ENCODE measurements at places on chromosomes 7 and 10.
A peak's percentile ranks its signal among the peaks of the same experiment; 100 is the strongest.

DNA sequence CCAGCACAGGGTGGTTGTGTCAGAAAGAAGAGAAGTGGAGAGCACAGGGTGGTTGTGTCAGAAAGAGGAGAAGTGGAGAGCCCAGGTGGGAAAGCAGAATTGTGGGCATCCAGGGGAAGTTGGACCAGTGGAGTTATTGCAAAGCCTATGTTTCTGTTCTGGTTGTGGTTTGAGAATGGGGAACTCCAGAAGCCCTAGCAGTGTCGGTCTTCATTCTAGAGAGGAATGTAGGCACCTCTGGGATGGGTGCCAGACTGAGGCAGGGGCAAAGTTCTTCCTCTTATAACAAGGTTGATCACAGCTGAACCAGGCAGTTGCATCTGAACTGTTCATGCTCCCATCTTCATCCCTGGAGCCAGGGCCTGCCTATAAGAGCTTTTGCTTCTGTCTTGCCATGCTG, 954 bp downstream of the FSCN3 start:
- peaks cover 6% of the 10 kb centered on the region for H3K4me1 ChIP-seq
- no peak for DNase-seq
- peaks cover 21% of the 10 kb centered on the region for H3K36me3 ChIP-seq
- no peak overlapping the region for H3K27ac ChIP-seq

DNA sequence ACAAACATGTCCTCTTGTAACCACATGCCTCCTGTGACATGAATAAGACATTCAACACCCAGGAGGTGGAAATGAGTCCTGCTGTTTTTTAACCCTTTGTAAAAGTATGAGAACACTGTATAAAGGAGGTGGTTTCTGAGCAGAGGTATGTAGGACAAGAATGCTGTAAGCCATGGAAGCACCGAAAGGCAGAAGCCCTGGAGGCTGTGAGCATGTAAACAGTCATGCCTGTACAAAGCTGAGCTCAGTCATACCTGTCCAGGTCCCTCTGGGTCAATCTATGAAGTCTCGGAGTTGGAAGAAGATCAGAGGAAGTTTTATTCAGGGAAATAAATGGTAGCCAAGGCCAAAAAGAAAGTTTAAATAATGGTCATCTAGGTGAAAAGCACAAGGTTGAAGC, 34.7 kb upstream of the XPNPEP1 start:
- H3K4me3 ChIP-seq = no peak overlapping the region
- H3K27me3 ChIP-seq = peaks cover 26% of the 10 kb centered on the region
- H3K4me1 ChIP-seq = peaks cover 2% of the 10 kb centered on the region
- H3K36me3 ChIP-seq = no peaks in the 10 kb centered on the region

DNA sequence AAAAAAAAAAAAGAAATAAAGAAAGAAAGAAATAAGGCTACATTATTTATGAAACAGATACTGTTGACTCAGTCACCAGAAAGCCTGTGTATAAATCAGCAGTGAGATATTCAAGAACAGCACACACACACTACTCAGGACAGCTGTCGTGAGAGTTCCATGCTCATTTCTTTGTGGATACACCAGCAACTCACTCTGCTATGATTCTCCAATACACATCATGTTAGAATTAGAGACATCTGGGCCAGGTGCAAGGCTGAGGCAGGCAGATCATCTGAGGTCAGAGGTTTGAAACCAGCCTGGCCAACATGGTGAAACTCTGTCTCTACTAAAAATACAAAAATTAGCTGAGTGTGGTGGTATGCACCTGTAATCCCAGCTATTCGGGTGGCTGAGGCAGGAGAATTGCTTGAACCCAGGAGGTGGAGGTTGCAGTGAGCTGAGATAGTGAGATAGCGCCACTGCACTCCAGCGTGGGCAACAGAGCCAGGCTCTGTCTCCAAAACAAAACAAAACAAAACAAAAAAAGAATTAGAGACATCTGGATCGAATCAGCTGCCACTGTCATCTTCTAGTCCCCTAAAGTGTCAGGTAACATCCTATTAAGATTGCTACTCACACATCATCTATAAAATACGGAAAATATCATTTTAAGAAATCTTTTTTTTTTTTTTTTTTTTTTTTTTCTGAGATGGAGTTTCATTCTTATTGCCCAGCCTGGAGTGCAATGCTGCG, 11.2 kb upstream of the NUPR2 start:
- no peaks in the 10 kb centered on the region for H3K27me3 ChIP-seq
- no peak overlapping the region for H3K27ac ChIP-seq
- DNase-seq = no peak
- no peak overlapping the region for H3K4me3 ChIP-seq
- no peaks in the 10 kb centered on the region for H3K36me3 ChIP-seq
- no peaks in the 10 kb centered on the region for H3K4me1 ChIP-seq

- no peak overlapping the region for H3K27ac ChIP-seq
- H3K4me3 ChIP-seq = no peak overlapping the region
- H3K27me3 ChIP-seq = peaks cover 3% of the 10 kb centered on the region
- H3K36me3 ChIP-seq = no peaks in the 10 kb centered on the region
These were observed 132.2 kb upstream of the NPVF start for GRCh38 chr7:25360451-25360850.

DNA sequence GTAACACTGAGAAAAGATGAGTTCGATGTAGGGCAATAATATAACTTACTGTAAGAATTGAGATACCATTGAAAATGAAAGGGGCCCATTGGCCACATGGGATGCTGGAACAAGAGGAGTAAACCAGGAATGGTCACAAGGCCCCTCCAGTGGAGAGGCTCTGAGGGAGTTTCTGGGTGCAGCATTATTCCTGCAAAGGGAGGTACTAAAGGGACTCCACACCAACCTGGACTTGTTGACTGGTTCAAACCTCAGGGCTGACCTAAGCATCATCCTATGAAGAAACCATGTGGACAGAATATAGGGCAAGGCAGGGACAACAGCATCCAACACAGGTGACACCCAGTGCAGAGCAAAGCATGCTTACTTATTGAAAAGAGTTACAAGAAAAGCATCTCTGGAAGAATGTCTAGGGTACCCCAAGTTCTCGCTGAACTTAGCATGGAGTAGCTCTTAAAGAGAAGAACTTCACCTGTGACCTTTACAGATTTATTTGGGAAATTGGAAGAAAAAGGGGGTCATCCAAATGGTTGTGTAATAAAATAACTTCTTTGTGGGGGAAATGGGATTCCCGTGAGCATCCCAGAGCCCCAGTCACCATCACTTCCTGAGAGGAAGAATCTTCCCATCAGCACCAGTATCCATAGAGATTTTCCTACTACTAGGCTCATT, 34.7 kb downstream of the PRSS2 start:
- no peaks in the 10 kb centered on the region for H3K27me3 ChIP-seq
- H3K4me1 ChIP-seq = peaks cover 98% of the 10 kb centered on the region
- H3K27ac ChIP-seq = peak overlapping the region; percentile 100

DNA sequence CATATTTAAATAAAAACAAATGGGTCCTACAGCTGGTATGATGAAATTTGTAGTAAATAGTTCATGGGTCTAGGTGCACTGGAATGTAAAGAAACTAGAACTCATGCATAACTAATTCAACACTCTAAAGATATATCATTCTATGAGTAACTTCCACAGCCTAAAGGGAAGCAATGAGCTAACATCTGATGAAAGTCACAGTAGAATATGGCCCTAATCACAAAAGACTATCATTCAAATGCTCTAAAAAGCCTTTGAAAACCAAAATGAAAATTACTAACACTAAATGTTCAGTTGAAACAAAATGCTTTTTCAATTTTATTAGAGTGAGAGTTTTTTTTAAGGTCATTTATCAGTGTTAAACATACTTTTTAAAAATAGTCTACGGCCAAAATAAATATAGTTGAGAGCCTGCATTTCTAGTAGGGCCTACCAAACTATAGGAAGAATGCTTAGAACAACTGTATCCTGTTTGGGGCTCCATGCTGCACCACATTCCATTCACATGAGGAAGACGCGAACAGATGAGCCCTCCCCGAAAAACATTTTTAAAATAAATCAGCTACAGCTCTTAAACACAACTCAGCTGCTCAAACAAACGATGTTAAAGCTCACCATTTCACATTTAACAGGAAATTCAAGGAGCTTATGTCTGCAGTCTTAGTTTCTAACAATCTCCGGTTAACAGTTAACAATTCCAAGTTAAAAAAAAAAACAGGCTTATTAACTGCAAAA, 134.5 kb downstream of the NRBF2 start:
- peaks cover 13% of the 10 kb centered on the region for H3K36me3 ChIP-seq
- H3K27me3 ChIP-seq = no peaks in the 10 kb centered on the region
- no peak for DNase-seq

- H3K27ac ChIP-seq = no peak overlapping the region
- no peak for DNase-seq
- H3K27me3 ChIP-seq = peaks cover 32% of the 10 kb centered on the region
- no peak overlapping the region for H3K4me3 ChIP-seq
- H3K4me1 ChIP-seq = peaks cover 17% of the 10 kb centered on the region
- no peaks in the 10 kb centered on the region for H3K36me3 ChIP-seq
These were observed 86.2 kb upstream of the DDC start for GRCh38 chr7:50651271-50651989.

DNA sequence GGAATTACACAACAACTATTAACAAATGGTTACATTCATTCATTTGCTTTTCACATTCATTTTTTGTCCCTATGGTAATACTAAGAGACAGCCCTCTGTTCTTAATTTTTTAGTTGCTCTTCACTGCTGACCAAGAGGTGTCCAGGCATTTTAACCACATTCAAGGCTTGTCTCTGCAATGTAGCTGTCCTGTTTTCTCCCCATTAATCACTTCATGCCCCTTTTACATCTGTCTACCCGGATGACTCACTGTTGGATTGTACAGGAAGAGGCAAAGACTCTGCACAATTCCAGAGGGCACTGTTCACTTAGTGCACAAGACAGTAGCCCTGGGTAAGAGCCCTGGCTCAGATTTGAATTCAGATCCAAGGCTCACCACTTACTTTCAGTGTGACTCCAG, 168.5 kb downstream of the NOC3L start:
- no peak overlapping the region for H3K27ac ChIP-seq
- no peaks in the 10 kb centered on the region for H3K36me3 ChIP-seq
- H3K4me3 ChIP-seq = no peak overlapping the region
- no peaks in the 10 kb centered on the region for H3K4me1 ChIP-seq
- no peaks in the 10 kb centered on the region for H3K27me3 ChIP-seq

DNA sequence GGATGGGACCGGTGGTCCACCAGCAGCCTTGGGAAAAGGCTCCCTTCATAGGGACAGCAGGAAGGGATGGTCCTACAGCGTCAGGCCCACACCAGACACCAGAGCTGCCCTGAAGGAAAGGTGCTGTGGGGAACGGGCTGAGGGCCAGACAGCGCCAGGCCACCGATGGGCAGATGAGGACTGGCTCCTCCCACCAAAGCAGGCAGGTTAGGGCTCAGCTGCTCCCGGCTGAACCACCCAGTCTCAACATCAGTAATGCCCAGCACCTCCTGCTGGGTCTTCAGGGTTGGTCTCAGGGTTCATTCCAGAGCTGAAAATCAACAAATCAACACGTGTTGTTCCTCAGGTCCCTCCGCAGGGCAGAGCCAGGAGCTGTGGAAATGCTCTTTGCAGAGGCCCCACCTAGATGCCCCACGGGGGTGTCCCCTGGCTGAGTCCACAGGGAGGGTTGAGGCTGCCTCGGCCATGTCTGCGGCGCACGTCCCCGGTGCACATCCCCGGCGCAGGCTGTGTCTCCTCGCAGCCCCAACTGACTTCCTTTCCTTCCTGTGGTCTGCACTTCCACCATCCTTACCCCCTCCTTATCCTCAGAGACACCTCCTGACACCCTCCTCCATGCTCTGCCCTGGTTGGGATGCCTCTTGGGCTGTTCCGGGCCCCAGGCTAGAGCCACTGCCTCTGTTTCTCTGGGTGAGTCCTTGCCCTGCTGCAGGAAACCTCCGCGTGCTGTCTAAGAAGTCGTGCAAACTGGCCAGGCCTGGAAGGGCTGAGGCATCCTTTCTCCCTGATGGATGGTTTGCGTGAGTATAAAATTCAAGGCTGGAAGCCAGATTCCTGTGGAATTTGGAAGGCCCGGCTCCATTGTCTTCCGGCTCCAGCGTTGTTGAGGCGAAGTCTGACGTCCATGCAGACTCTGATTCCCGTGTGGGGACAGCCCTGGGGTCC, 32.8 kb upstream of the CFAP46 start:
- H3K27me3 ChIP-seq = peaks cover 26% of the 10 kb centered on the region
- H3K4me3 ChIP-seq = no peak overlapping the region
- DNase-seq = no peak
- no peak overlapping the region for H3K27ac ChIP-seq
- no peaks in the 10 kb centered on the region for H3K36me3 ChIP-seq
- no peaks in the 10 kb centered on the region for H3K4me1 ChIP-seq

- H3K27me3 ChIP-seq = no peaks in the 10 kb centered on the region
- no peak overlapping the region for H3K27ac ChIP-seq
- H3K4me1 ChIP-seq = no peaks in the 10 kb centered on the region
- no peaks in the 10 kb centered on the region for H3K36me3 ChIP-seq
These were observed 36.6 kb downstream of the ATRNL1 start for GRCh38 chr10:115129752-115130151.

GRCh38 chr10:59580026-59580863, 129.4 kb downstream of the SLC16A9 start:
- H3K4me1 ChIP-seq = no peaks in the 10 kb centered on the region
- H3K27ac ChIP-seq = no peak overlapping the region
- DNase-seq = no peak
- H3K4me3 ChIP-seq = no peak overlapping the region
- H3K36me3 ChIP-seq = no peaks in the 10 kb centered on the region
